ENCODE measurements at places on chromosomes 1 and 21. TPM values are rescaled to one million over a fixed set of nuclear protein-coding genes. Genes with fewer than 3 reads are reported as not detected.

- no peak for DNase-seq
These were observed 96.5 kb downstream of the USP25 start for GRCh38 chr21:15826147-15826780.

DNA sequence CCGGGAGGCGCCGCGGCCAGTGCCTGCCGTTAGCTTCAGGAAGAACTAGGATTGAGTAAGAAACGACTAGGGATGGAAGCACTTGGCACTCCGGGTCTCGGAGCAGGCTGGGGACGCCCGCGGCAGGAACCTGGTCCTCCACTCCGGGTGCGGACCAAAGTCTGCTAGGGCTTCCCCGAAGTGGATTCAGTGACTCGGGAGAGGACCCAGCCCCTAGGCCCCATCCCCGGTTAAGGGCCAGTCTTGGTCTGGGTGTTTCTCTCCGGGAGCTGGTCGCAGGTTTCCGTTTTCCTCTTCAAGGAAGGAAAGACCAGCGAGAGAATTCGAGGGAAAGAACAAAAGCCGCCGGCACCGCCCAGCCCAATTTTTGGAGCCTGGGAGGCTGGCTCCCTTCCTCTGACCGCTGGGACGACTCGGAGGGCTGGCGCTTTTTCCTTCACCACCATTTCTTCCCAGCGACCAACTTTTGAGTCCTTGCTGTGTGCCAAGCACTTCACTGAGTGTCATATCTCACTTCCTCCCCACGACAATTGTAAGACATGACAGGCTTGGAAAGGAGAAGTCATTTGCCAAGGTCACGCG is 16.8 kb upstream of the STMN1 start:
- DNase-seq: peak; percentile 36

GRCh38 chr1:27513528-27513927 is 23.6 kb upstream of the WASF2 start:
- peak; percentile 45 for DNase-seq

DNA sequence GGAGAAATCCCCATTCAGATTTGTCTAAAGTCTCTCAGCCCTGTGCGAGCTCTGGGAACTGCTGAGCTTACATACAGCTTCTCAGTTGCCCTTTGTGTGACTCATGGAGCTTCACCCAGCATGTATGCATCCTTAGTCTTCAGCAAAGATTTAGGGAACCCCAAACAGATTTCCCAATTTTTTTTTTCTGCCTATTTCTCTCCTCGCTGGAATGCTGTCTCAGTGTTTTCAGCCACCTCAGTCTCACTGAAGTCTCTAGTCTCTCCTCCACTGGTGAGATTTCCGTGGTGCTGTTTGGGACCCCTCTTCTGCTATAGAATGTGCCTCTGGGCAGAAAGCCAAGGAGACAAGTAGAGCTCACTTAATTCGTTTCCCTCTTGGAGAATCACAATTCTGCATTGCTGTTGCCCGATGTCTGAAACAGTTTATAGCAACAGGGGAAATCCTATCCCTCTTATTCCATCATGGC is 28.1 kb upstream of the TXLNA start:
- peak; percentile 50 for DNase-seq

- no peak for DNase-seq
These were observed 28.0 kb upstream of the KAZN start for GRCh38 chr1:14570514-14570913.

- DNase-seq: no peak
These were observed 417.1 kb downstream of the KIF26B start for GRCh38 chr1:245571815-245572294.

DNA sequence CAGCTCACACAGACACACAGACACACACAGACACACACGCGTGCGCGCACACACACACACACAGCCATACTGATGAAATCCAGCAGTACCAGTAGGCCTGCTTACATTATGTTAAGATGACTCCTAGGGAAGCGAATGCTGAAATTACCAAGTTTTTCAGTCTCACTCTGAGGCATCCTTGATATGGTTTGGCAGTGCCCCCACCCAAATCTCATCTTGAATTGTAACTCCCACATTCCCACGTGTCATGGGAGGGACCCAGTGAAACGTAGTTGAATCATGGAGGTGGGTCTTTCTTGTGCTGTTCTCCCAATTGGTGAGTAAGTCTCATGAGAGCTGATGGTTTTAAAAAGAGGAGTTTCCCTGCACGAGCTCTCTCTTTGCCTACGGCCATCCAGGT is 64.1 kb downstream of the TIAM1 start:
- no peak for DNase-seq

GRCh38 chr1:160206421-160207117 is 1.4 kb downstream of the PEA15 start:
- DNase-seq: no peak

GRCh38 chr1:33330906-33331305 is 10.0 kb upstream of the A3GALT2 start:
- DNase-seq: no peak

GRCh38 chr1:244371242-244372141 is 80.2 kb downstream of the ADSS2 start:
- no peak for DNase-seq

DNA sequence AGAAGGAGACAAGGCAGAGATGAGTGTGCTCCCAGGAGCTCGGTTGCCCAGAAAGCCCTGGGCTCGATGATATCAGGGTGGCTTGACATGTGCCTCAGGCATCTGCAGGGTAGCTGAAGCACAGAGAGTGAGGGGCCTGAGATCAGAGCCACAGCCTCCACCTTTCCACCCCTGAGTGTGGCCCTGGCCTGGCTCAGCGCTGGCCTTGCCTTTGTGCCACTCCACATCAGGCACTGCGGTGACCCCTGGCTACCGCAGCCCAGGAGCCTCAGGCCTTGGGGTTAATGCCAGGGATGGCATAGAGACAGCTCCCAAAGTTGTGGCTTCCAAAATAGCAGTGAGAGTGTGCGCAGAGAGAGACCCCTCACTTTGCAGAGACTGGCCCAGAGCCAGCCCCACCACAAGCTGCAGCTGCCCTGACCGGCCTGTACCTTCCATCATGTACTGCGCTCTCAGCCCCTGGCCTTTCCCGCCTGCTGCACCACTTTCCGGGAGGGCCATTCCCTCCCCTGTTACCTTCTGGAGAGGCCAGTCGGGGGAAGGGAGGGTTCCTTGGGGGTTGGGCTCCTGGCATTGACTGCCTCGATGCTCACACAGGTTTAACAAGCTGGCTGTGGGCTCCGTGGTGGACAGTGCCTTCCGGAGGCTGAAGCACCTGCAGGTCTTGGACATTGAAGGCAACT is 19.5 kb downstream of the PODN start:
- DNase-seq: no peak

Gene ADCY10
- polyA plus RNA-seq: 0.17 TPM

Gene PGBD2
- 5.1 TPM for polyA plus RNA-seq

Gene NGF
- 2.5 TPM for polyA plus RNA-seq

Gene TLR5
- polyA plus RNA-seq: 5.9 TPM

Gene ISG15
- polyA plus RNA-seq: 8.9 TPM
